ENCODE measurements at places on chromosomes 12 and 14. TPM values are rescaled to one million over a fixed set of nuclear protein-coding genes. Genes with fewer than 3 reads are reported as not detected.
A peak's percentile ranks its signal among the peaks of the same experiment; 100 is the strongest.

The IL26 gene
- total RNA-seq = not detected

The SERPINA10 gene
- not detected for total RNA-seq

The SAMD4A gene
- 7.9 TPM for total RNA-seq

The INSM2 gene
- total RNA-seq = not detected

The ETFBKMT gene
- 0.52 TPM for total RNA-seq

- no peaks in the 10 kb centered on the region for H3K27me3 ChIP-seq
- DNase-seq = no peak
- H3K4me3 ChIP-seq = no peak overlapping the region
- no peaks in the 10 kb centered on the region for H3K36me3 ChIP-seq
- H3K4me1 ChIP-seq = no peaks in the 10 kb centered on the region
- H3K27ac ChIP-seq = no peak overlapping the region
These were observed 43.9 kb downstream of the TTC9 start for GRCh38 chr14:70685474-70686197.

DNA sequence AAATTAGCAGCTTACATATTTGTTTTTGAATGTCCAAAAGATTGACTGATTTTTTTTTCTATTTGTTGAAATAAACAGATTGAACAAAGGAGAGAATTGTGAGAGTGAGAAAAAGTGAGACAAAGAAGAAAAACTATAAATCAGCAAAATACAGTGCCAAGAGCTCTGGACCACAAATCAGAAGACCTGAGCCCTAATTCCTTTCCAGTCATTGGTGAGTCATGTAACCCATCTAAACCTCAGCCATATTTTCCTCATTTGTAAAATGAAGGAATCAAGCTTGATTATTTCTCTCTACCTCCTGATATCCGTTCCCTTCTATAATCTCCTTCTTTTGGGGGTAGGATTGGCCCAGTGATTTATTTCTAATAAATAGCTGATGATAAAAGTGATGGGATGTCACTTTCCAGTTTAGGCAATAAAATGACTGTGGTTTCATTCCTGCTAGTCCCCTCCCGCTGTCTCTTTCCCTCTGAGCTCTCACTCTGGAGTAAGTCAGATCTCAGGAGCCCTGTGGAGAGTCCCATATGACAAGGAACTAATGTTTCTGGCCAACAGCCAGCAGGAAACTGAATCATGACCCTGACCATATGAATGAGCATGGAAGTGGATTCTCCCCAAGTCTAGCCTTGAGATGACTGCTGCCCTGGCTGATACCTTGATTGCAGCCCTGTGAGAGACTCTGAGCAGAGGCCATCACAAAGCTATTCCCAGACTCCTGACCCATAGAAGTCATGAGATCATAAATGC is 218.9 kb downstream of the ACSS3 start:
- H3K27ac ChIP-seq = no peak overlapping the region
- no peak for DNase-seq
- no peaks in the 10 kb centered on the region for H3K4me1 ChIP-seq
- H3K36me3 ChIP-seq = no peaks in the 10 kb centered on the region

DNA sequence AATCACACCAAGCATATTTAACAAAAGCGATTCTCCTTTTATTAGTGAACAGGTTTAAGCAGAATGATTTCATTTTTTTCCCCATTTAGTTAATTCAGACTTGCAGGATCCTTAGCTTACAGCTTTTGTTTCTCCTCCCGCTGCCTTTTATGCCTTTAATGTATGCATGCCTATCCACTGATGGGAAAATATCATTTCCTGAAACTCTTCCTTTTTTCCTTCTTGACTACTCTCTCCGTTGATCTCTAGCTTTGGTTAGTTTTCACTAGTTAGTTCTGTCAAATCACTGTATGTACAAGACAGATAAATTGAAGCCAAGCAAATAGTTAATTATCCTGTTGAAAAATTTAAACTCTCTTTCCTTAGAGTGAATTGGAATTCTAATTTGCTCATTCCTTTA is 26.3 kb downstream of the NKX2-1 start:
- no peak for DNase-seq
- peaks cover 15% of the 10 kb centered on the region for H3K27me3 ChIP-seq
- no peak overlapping the region for H3K4me3 ChIP-seq
- H3K4me1 ChIP-seq = no peaks in the 10 kb centered on the region
- no peak overlapping the region for H3K27ac ChIP-seq

DNA sequence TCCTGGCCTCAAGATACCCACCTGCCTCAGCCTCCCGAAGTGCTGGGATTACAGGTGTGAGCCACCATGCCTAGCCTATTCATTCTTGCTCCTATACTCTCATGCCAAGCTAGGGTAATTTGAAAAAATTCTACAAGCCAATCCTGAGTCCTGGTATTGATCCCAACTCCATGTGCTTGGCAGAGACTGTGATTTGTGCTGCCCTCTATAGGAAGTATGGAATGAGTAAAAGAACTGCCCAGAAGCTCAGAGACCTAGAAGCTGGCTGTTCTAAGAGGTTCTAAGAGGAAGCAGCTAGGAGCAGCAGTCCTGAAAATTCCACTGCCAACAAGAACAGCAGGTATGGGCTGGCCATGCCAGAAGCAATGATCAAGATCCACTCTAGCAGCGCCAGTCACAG is 402.5 kb downstream of the PCNX1 start:
- H3K36me3 ChIP-seq = no peaks in the 10 kb centered on the region
- no peak overlapping the region for H3K27ac ChIP-seq
- no peak for DNase-seq
- peaks cover 3% of the 10 kb centered on the region for H3K27me3 ChIP-seq
- no peak overlapping the region for H3K4me3 ChIP-seq

DNA sequence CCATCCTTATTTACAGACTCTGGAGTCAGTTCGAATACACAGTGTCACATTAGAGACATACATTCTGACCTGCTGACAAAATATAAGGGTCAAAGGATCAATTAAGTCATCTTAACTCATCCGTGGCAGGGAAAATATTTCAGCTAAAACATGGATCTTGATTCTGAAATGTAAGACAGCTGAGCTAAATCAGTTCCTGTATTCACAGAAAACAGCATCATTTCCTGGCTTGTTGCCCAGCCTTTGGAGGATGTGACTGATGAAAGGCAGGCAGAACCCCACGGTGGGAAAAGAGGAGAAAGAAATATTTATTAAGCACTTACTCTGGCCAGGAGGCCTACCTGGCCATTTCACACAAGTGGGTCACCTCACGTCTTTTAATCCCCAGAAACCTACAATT is 101.9 kb downstream of the GAS2L3 start:
- no peak overlapping the region for H3K27ac ChIP-seq
- no peaks in the 10 kb centered on the region for H3K36me3 ChIP-seq
- DNase-seq = no peak
- H3K27me3 ChIP-seq = no peaks in the 10 kb centered on the region

DNA sequence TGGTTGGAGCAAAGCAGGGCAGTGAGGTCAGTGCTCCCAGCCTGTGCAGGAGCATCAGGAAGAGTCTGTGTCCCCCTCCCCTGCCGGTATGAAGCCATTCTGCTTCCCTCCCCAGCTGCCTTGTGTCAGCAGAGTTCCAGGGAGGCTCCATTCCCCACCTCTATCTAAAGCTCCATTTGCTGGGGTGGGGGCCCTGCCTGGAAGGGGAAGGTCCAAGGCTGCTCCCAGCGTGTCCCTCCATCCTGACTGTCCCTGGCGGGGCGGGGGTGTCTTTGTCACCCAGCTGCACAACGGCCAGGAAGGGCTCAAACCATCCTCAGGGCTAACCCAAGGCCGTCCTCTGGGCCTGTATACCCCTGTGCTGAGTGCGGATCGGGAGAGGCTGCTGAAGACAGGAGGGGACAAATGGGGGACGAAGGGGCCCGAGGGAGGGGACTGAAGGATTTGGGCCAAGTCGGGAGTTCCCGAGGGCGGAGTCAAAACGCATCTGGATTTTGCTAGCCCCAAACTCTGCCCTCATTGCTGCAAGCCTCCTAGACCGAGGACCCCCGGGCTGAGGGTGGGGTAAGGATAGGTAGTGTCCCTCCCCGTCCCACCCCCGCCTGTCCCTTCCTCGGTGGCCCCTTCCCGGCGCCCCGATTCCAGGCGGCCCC is 748 bp upstream of the ACVRL1 start:
- H3K4me1 ChIP-seq = no peaks in the 10 kb centered on the region
- DNase-seq = no peak
- no peak overlapping the region for H3K27ac ChIP-seq

- no peak overlapping the region for H3K4me3 ChIP-seq
- no peaks in the 10 kb centered on the region for H3K36me3 ChIP-seq
- H3K4me1 ChIP-seq = no peaks in the 10 kb centered on the region
- no peak for DNase-seq
- H3K27me3 ChIP-seq = no peaks in the 10 kb centered on the region
- no peak overlapping the region for H3K27ac ChIP-seq
These were observed 29.0 kb upstream of the MEG3 start for GRCh38 chr14:100796946-100797345.

- H3K4me1 ChIP-seq = peaks cover 6% of the 10 kb centered on the region
- no peak for DNase-seq
- no peaks in the 10 kb centered on the region for H3K27me3 ChIP-seq
These were observed 18.2 kb upstream of the ITGA5 start for GRCh38 chr12:54437243-54437642.

GRCh38 chr14:89953602-89954001 is 928 bp downstream of the EFCAB11 start:
- no peaks in the 10 kb centered on the region for H3K27me3 ChIP-seq
- peaks cover 39% of the 10 kb centered on the region for H3K4me1 ChIP-seq
- H3K4me3 ChIP-seq = no peak overlapping the region
- DNase-seq = no peak
- H3K27ac ChIP-seq = no peak overlapping the region

DNA sequence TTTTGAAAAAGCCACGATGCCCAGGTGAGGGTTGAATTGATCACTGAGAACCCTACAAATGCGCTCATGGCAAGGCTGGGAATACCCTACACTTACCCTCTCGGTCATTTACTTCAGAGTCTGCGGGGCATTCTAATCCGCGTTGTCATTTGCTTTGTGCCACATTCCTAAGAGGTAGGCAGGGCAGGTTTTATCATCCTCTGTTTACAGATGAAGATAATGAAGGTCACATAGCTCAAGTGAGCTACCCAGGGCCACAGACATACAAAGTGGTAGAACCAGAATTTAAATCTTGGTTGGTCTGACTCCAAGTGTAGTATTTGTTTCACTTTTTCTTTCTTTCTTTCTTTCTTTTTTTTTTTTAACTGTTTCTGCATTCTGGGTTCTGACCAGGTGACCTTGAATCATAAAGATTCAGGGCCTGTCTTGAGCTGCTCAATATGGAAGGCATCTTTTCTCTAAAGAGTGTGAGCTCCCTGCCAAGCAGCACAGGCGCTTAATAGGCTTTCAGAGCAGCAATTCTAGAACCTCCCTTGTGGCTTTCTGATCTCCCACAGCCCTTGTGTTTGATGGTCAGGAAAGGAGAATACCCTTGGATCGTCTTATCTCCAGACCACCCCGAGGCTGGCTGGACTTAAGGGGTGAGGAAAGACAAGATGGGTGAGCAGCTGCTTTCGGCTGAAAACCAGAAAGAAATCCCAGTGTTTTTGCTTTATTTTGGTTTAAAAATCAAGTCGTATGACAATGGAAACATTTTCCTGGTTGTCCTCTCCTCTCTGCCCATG is 662 bp upstream of the BATF start:
- peak overlapping the region; percentile 94 for H3K4me3 ChIP-seq
- H3K4me1 ChIP-seq = peaks cover 56% of the 10 kb centered on the region
- peak; percentile 48 for DNase-seq
- peaks cover 6% of the 10 kb centered on the region for H3K36me3 ChIP-seq

DNA sequence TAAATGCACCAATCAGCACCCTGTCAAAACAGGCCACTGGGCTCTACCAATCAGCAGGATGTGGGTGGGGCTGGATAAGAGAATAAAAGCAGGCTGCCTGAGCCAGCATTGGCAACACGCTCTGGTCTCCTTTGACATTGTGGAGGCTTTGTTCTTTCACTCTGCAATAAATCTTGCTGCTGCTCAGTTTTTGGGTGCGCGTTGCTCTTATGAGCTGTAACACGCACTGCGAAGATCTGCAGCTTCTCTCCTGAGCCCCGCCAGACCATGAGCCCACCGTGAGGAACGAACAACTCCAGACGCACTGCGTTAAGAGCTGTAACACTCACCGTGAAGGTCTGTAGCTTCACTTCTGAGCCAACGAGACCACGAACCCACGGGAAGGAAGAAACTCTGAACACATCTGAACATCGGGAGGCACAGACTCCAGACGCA is 8.4 kb upstream of the PIANP start:
- DNase-seq = peak; percentile 56
- no peak overlapping the region for H3K27ac ChIP-seq
- no peaks in the 10 kb centered on the region for H3K36me3 ChIP-seq
- H3K4me3 ChIP-seq = peak overlapping the region; percentile 44

- DNase-seq = no peak
- no peaks in the 10 kb centered on the region for H3K4me1 ChIP-seq
- H3K4me3 ChIP-seq = no peak overlapping the region
- H3K27me3 ChIP-seq = no peaks in the 10 kb centered on the region
These were observed 495.1 kb downstream of the EGLN3 start for GRCh38 chr14:33455654-33456345.

- no peak overlapping the region for H3K27ac ChIP-seq
- DNase-seq = no peak
- peaks cover 4% of the 10 kb centered on the region for H3K27me3 ChIP-seq
- no peak overlapping the region for H3K4me3 ChIP-seq
- no peaks in the 10 kb centered on the region for H3K4me1 ChIP-seq
- no peaks in the 10 kb centered on the region for H3K36me3 ChIP-seq
These were observed 44.7 kb downstream of the SLC8A3 start for GRCh38 chr14:70144046-70144445.

DNA sequence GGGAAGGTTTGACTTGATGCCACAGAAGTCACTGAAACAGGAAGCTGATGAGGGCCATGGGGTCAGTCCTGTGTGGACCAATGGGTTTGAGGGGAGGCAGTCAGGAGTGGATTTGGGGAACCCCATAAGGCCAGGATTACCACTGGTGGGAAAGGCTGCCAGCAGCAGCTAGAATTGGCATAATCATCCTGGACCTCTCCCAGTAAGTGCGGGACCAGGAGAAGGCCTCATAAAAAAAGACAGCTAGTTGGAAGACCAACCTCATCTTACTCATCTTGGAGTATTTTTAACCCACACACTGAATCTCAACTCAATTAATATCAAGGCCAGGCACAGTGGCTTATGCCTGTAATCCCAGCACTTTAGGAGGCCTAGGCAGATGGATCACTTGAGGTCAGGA is 22.7 kb downstream of the TBX3 start:
- peaks cover 14% of the 10 kb centered on the region for H3K27me3 ChIP-seq
- no peak for DNase-seq
- H3K4me1 ChIP-seq = no peaks in the 10 kb centered on the region
- no peak overlapping the region for H3K27ac ChIP-seq
- no peak overlapping the region for H3K4me3 ChIP-seq

GRCh38 chr12:97300891-97301290 is 161.7 kb upstream of the RMST start:
- H3K4me3 ChIP-seq = no peak overlapping the region
- no peaks in the 10 kb centered on the region for H3K4me1 ChIP-seq
- peaks cover 6% of the 10 kb centered on the region for H3K27me3 ChIP-seq
- no peaks in the 10 kb centered on the region for H3K36me3 ChIP-seq

DNA sequence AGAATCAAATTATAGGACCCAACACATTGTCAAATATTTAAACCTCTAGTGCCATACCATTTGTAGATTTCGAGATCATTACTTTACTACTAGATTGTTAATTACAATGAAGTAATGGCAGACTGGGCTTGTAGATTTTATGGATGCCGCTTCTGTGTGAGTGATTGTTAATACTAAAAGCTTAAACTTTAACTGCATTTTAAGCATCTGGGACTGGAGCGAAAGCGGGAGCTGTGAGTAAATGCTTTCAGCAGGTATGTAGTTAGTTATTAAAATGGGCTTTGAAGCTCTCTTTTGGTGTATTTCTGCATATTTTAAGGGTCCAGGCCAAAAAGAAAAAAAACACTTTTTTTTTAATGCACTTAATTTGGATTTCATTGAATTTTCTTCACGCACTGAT is 519.3 kb downstream of the MED13L start:
- no peak overlapping the region for H3K27ac ChIP-seq
- H3K4me1 ChIP-seq = no peaks in the 10 kb centered on the region
- H3K27me3 ChIP-seq = no peaks in the 10 kb centered on the region
- no peak for DNase-seq

All from CD4-positive, CD25-positive, alpha-beta regulatory T cell (primary cell).